Kasumi-1 (cell line): ENCODE measurements at places on chromosomes 11 and 22.

DNA sequence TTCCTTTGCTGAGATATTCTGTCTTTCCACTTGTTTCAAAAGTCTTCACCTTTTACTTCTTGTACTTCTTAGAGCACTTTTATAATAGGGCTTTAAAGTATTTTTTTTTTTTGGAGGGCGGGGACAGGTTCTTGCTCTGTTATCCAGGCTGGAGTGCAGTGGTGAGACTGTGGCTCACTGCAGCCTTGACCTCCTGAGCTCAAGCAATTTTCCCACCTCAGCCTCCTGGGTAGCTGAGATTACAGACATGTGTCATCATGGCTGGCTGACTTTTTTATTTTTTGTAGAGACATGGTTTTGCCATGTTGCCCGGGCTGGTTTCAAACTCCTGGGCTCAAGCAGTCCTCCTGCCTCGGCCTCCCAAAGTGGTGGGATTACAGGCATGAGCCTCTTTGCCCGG, 57.9 kb downstream of the DYNC2H1 start:
- no peak for DNase-seq

- no peak for DNase-seq
Measured at GRCh38 chr11:12420040-12420439, 42.7 kb downstream of the PARVA start.

DNA sequence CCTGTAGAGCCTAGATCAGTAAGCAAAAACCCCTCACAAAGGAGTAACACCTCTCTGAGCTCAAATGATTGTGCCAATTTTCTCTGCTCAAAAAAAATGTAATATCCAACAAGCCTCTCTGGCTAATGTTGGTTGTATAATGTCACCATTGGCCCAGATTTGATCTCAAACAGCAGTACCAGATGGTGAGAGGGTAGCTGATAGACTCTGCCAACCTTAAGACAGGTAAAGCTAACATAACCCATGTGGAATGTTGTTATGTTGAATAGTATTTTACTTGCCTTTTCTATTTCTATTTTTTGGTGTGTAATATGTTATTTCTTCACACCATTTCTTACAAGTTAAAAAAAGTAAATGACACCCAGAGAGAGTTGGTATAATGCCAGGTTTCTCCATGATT, 166.7 kb upstream of the GUCY1A2 start:
- DNase-seq: no peak

- DNase-seq: no peak
Measured at GRCh38 chr22:22721681-22722354, 77.4 kb downstream of the GGTLC2 start.

GRCh38 chr11:62514151-62514550, 32.5 kb downstream of the AHNAK start:
- no peak for DNase-seq
